ENCODE measurements at places on chromosomes 5 and 9.

DNA sequence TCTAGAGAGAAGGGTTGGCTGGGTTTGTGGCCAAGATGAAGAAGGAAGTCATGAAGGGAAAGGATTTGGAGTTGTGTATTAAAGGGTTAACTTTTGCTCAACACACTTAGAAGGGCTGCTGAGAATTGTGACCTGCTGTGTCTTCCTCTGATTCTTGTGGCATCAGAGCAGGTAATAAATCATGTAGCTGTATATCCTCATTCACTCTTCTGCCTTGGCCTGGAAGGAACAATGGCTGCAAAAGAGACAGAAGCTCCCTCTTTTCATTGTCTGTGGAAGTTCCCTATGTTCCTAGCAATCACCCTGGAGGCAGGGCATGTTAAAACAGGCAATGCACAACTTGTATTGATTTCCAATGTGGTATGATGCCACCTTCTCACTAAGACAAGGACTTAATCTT is 159.1 kb downstream of the LRRC70 start:
- DNase-seq, result no peak

GRCh38 chr9:115416299-115416698 is 298.3 kb upstream of the TNC start:
- no peak for DNase-seq

DNA sequence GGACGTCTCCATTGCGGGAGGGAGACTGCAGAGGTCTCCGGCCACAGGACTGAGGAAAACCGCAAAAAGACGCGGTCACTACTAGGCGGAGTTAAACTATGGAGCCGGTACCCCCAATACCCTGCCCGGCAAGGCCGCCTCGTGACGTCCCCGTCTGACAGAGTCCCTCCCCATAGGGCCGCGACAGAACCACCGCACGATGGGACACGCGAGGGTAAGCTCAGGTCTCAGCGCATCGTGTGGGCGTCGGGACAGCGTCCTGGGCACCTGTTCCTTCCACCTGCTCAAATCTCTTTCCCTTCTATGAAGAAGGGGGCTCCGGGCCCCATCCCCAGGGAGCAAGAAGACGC is 35.2 kb upstream of the GLDC start:
- no peak for DNase-seq

DNA sequence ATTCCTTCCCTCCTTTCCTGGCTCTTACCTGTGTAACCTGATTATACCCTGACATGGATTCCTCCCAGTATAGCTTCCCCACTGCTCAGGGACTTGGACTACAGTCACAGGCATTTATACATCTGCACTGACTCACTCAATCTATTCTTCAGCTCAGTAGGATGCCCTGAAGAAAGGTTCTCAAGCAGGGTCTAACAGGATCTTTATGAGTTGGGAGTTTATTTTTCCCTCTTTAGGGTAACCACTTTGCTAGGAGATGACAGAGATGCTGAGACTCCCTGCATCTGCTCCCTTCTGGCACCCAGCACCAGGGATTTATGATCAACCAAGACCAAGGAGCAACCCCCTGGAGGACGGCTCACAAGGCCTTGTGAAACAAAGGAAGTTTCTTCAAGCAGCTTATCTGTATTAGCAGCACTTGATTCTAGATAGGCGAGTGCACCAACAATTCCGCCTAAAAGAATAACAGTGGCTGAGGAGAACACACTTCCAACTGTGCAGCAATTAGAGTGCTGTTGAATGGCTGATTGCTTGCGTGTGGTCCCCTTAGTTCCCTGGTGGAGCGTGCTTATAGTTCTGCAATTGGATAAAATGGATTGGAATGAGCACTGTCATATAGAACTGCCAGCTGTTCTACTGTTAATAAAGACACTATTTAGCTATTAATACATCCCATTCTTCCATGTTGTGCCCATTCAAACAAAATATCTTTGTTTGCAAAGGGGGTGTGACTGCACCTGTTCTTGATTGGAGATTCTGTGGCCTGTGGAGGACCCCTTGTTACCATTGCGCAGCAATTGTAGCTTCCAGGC is 482.6 kb downstream of the ZNF608 start:
- DNase-seq, result no peak

DNA sequence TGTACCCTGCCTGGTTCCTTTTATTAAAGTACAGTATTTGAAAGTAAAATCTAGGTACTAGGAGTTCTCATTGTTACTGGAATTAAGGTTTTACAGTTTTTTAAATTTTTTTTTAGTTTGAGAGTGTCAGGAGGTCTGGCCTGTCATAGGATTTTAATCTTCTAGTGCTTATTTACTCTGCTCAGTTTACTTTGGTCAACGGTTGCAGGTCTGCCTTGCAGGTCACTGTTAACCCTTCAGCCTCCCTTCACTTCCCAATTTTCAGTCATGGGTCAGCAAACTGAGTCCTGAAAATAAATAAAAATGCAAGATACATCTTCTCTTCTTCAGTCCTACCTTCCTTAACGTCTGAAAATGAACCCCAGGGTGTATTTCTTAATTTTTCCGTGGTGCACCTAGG is 18.8 kb upstream of the PTBP3 start:
- DNase-seq, result no peak

DNA sequence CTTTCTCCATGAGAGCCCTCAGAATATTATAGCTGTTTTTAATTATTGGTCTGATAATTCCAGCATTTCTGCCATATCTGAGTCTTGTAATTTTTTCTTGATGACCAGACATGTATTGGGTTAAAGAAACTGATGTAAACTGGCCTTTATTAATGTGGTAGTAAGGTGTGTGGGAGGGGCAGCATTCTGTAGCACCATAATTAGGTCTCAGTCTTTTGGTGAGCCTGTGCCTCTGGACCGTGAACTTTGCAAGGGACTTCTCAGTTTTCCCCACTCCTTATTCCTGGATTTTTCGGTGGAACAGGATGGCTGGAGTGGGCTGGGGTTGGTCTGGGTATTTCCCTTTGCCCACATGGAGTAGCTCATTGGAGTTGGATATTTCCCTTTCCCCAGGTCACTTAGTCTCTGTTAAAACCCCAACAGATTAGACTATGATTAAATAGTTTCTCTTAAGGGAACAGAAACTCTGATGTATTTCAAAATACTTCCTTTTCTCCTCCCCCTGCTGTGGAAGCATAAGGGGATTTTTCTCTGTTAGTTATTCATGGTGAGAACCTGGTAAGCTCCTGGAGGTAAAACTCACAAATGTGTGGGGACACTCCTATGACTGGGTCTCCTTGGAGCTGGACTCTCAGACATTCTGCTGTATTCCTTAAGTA is 52.4 kb downstream of the FSD1L start:
- no peak for DNase-seq

DNA sequence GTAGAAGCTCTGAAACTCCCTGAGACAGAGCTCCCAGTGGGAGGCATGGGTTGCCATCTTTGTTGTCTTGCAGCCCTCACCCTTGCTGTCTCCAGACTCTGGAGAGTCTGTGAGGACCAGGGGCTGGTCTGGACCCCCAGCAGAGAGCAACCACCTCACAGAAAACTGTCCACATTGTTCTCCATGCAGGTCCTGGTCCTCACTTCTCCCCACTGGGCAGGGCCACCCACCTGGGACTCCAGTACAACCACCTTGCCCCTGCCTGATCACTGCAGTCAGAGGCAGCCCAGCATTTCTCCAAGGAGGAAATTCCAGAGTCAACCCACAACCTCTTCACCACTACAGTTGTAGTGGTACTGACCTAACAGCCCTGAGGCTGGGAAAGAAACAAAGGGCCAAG is 285.6 kb upstream of the RPS23 start:
- DNase-seq, result no peak

- no peak for DNase-seq
Observed at GRCh38 chr5:20959347-20959746, 971.3 kb upstream of the CDH18 start.

GRCh38 chr5:33523208-33523771 is 82.5 kb downstream of the TARS1 start:
- no peak for DNase-seq

DNA sequence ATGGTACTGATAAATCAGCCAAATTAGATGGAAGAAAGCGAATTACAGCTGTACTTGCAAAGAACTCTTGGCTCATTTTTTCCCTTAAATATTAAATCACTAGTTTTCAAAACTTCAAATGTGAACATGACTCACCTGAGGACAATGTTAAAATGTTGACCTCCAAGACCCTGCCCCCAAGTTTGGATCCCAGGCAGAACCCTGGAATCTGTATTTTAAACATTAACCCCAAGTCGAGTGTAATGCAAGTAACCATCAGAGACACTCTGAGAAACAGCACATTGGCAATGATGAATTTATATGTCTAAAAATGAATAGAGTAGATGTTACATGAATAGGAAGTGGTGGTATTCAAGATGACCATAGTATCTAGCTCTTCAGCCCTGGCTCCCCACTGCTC is 2.3 kb upstream of the CD274 start:
- DNase-seq, result no peak

- no peak for DNase-seq
Observed at GRCh38 chr9:71816916-71817451, 48.7 kb upstream of the CEMIP2 start.

DNA sequence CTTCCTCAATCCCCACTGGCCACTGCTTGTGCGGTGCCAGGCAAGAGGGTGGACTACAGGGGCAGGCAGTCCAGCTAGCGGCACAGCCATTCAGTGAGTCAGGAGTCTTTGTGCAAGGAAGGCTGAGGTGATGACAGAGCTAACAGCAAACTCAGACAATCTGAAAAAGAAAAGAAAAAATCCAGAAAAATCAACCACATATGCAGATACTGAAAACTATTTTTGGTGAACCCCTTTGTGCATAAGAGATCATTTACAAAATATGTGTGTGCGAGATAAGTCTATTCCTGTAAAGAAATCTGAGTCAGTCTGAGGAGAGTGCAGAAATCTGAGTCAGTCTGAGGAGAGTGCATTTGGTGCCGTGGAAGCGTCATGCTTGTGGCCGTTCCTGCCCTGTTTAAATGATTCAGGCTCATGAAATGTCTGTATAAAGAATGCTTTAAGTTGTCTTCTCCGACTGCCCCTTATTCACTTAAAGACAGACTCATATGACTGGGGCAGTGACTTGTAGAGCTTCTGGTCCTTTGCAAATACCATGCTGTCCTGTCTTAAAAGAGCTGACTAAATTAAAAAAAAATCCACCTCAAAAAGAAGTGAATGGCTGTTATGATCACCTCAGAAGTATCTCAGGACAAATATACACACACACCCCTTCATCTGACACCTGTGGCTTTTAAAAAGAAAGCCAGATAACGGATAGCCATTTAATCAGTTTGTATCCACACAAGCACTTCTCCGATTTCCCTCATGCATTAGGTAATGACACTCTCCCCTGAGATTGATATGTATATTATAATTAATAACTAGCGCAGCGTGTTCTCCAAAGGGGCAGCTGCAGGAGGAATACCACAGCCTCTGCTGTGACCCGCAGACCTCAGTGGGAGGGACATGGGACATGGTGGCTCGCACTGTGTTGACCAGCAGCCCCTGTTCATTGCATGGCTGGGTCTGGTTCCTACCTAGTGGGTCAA is 47.3 kb downstream of the TRIO start:
- DNase-seq, result no peak

DNA sequence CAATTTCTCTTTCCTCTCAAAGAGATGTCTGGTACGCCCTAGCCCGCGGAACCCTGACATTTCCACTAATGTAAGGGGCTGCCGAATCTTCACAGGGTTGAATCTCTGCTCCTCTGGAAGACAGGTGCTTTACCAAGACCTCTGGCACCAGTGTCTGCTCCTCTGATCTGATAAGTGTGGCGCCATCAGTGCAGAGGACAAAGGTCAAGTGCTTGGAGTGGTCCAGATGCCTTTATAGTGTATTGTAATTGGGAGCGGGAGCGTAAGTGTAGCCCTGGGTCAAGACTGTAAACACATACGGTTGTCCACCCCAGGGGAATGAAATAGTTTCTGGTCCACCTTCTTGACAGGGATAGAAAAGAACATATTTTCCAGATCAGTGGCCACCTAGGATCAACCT is 17.7 kb downstream of the ADAMTSL2 start:
- DNase-seq, result no peak

- no peak for DNase-seq
Observed at GRCh38 chr5:152113401-152113800, 188.8 kb upstream of the GLRA1 start.

DNA sequence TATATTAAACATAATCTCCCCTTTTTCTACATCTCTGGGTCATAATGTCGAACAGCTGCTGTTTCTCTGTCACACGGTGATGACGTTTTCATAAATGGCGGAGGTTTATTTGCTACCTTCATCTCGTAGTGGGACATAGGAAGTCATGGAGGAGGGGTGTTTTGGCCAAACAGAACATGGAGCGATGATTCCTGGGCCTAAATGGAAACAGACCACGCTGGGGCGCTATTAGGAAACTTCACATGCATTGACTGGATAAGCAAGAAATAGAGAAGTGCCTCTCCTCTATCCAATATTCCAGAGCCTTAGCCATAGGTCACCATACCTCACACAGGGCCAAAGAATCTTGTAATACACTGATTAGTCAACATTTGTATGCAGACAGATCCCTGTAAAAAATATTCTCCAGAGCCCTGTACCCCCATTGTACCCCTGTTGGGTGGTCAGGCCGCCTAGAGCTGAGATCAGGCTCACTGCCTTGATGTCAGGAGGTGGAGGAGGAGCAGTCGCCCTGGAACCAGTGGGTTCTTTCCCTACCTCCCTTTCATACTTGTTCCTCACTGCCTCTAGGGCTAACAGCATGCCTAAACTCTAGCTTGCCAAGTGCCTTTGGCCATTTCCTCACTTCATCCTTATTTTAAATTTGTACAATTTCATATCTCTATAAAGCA is 77.8 kb upstream of the SPIN1 start:
- no peak for DNase-seq

GRCh38 chr5:37132646-37133045 is 116.5 kb downstream of the CPLANE1 start:
- no peak for DNase-seq

GRCh38 chr5:158809310-158809850 is 290.3 kb downstream of the EBF1 start:
- DNase-seq, result no peak

DNA sequence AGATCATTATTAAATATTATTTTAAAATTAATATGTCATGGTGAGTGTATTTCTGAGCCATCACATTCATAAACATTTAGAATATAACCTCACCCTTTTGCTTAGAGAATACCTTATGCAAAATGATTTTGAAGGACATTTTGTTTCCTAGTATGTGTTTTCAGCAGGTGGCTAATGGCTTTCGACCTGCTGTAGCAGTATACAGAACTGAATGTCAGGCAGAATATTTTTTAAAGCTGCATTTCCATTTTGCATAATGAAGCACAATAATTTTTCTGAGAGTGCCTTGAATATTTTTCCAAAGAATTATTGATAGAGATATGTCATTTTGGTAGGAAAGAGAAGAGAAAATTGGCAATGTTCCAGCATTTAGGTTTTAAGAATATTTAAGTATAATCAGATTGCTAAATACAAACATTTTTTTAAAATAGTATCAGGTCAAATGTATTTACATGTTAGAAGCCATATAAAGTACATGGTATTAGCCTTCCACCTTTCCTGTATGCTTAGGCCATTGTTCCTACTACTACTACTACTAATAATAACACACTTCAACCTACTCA is 42.3 kb downstream of the PAM start:
- DNase-seq, result no peak

DNA sequence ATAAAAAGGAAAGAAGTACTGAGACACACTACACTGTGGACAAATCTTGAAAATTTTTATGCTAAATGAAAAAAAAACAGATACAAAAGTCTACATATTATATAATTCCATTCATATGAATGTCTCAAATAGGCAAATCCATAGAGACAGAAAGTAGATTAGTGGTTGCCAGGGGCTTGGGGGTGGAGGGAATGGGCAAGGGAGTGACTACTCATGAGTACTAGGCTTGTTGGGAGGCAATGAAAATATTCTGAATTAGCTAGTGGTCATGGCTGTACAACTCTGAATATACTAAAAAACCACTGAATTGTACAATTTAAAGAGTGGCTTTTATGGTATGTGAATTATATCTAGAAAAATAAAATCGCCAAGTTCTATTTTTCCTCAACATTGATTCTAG is 154.9 kb downstream of the AUH start:
- no peak for DNase-seq

All from right atrium auricular region (tissue), 2 donors.